Stimulated activated CD8-positive, alpha-beta memory T cell treated with anti-CD3 and anti-CD28 coated beads, Interleukin-15, amount 100 ng/mL, for 1 hour (primary cell): ENCODE measurements at places on chromosomes 6 and 20.
A peak's percentile ranks its signal among the peaks of the same experiment; 100 is the strongest.

DNA sequence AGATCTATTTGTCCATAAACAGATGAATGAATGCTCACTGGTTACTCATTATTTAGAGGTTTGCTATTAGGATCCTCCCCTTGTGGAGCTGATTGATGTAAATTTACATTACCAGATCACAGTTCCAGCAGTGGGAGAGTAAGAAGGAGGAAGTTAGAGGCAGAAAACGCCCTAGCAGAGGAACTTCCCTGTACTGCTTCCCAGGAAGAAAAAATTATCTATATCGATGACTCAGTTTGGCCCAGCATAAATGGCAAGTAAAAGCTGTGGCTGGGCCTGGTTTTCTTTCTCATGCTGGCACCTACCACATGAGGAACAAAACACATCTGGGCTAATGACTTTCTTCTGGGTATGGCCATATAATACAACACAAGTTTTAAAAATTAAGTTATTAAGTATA, 35.7 kb downstream of the DNAAF9 start:
- no peak for DNase-seq

DNA sequence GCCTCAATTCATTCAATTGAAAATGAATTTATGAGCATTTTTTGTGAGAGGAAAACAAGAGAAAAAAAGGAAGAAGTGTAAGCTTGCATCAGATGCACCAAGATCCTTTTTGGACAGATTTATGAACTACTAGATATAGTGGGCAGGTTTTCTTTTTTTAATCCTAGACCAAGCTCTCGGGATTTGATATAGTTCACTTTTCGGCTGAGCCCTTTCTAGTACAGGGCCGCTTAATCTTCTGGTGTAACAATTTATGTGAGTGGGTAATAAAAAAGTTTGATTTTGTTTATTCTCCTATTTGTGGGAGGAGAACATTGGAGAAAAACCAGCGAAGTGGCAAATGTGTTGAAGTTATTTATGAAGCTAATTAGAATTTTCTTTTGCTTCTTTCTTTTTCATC, 538.0 kb downstream of the UTRN start:
- no peak for DNase-seq

DNA sequence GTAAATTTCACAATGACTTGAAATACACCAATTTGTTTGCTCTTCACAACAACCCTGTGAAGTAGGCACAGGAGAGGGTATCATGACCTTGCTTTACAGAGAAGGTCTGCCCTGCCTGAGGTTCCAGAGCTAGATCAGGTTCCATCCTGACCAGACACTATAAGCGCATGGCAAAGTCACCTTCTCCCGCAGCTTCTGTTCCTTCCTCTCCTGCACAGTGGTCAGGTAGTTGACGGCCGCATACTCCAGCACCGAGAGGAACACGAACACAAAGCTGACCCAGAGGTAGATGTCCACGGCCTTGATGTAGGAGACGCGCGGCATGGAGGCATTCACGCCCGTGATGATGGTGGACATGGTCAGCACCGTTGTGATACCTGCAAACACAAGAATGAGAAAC, 34.3 kb downstream of the PM20D2 start:
- DNase-seq: no peak

- no peak for DNase-seq
Measured at GRCh38 chr6:66179361-66179760, 472.3 kb upstream of the EYS start.

GRCh38 chr6:13373488-13373886, 45.1 kb upstream of the TBC1D7 start:
- DNase-seq: no peak

DNA sequence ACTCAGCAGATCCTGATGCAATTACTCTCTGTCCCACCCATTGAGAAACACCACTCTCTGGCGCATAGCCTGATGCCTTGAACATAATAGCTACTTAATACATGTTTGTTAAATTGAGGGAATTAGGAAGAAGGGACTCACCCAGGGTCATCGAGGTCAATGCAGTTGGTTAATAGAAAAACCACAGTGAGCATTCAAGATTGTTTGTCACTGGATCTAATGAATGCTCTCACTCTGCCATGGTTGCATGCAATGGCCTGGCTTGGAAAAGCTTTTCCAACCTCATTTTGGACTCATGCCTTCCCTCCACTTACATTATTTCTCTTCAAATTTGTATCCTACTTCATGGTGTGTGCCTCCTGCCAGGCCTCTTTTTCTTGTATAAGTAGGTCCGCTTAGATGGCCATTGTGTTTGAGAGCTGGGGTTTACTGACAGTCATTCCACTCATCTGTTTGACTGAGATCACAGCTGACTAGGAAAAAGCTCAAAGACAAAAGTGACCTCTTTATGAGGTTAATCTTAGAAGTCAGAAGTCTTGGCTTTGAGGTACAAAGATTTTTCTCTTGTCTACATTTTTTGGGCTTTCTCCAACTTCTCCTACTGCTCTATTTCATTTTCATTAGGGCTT, 154.8 kb upstream of the RAB32 start:
- DNase-seq: no peak

DNA sequence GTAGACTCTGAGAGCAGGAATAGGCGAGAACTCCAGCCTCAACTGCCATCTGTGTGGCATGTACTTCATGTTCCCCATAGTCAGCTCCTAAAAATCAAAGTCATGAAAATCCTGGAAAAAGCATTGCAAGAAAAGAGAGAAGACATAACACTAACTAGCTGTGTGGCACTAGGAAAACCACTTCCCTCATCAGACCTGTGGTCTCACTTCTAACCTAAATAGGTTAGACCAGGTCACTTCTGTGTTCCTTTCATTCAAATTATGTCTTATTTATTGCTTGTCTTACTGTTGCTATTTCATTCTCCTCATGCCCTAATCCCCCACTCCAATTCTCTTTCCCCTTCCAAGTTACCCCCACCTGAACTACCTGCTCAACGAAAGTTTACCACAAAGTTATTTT, 70.2 kb downstream of the TNFRSF21 start:
- no peak for DNase-seq

GRCh38 chr20:35111141-35111888, 18.7 kb upstream of the TRPC4AP start:
- DNase-seq: no peak

DNA sequence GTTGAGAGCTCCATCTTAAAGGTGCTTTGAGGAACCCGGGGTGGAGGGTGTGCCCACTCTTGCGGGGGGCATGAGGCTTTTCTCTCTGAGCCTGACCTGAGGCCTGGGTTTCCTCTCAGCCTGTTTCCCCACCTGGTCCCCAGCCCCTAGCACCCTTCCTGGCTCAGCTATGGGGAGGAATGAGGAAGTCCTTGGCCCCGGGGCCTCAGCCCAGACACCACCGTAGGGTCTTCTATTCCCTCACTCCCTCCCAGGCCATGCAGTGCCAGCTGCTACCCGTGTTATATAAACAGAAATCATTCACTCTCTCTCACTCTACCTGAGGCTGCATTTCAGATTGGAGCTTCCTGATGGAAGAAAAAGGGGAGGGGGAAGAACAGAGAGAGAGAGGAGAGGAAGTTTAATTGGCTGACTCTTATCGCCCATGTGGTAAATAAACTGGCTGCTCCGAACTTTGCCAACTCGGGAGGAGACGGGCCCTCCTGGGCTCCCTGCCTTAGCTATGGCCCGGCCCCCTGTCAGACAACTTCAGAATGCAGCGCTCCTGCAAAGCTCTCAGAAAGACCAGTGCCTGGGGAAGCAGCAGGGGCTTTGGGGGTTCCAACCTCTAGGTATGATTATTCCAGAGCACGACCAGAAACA, 2.8 kb downstream of the CDH22 start:
- DNase-seq: no peak

GRCh38 chr6:108616544-108616943, 55.8 kb downstream of the FOXO3 start:
- DNase-seq: no peak

- no peak for DNase-seq
Measured at GRCh38 chr6:31737991-31738979, 1.5 kb upstream of the MSH5 start.

DNA sequence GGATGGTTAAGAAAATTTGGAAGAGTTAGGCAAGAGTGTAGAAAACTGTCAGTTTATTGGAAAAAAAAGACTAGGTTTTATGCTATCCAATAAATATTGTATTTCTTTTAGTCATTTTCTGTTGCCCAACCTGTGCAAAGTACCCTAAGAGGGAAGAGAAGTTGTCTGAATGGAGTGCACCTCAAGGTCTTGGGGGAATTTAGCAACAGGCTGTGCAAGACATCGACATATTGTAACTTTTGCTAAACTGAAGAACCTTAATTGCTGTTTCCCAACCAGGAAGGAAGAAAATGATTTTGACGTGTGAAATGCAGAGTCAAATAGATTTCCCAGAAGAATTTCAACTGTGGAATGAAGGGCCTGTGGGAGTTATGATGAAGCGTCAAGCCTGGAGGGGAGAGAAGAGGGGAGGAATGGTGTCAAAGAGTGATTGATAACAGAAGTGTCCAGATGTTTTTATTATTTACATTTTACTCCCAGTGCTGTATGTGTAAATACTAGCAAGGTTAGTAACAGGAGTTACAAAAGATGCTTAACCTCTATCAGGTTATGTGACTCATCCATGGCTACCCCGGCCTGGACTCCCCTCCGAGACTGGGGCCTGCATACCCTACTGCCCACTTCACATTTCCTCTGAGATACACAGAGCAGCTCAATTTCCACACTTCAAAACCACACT, 246.8 kb downstream of the MYLK4 start:
- DNase-seq: no peak

DNA sequence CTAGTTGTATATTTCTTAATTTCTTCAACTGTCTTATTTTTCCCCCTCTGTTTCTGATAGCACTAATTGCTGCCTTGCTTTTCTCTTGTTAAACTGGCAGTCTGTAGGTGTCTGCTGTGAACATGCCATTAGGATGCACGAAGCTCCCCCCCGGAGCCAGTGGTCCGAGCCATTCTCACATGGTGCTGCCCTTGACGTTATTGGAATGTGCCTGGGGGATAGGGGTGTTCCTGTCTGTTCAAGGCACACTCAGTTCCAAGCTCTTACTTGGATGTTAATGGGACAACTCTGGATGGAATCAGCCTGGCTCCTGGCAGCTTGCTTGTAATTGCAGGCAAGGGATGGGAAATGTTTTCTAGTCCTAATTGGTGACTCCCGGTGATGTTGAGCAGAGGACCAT, 68.4 kb downstream of the RREB1 start:
- DNase-seq: no peak

- DNase-seq: no peak
Measured at GRCh38 chr6:166728884-166729530, 102.0 kb upstream of the RPS6KA2 start.

DNA sequence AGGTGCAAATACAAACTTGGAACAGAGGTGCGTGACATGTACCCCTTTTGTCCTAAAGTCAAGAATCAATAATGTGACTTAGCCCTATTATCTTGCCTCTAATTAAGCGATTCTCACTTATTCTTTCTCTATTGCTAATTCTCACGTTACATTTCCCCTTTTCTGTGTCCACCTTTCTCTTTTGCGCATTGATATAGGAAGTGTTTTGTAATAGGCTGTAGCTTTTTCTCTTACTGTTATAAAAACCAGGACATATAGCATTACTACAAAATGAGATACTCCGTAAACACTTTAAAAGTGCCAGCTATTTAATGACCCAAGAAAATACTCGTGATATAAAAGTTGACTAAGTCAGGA, 669 bp upstream of the TMEM30A start:
- no peak for DNase-seq

- DNase-seq: no peak
Measured at GRCh38 chr6:56690519-56691285, 48.0 kb upstream of the DST start.

DNA sequence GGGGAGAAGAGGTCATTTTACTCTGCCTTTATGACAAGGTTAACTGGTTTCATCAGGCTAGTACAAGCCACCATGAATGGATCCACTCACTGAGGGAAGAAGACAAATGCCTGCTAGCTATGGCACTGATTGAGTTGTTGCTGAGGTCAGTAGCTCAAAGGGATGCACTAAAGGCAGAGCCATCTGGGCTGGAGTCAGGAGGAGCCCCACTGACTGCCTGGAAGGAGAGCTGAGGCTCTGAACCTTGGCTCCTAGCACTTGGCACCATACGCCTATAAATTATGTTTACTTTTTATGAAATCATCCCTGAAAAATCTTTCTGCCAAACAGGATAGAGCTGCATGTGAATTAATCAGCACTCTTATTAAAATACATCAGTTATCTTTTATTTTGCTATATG, 104.6 kb downstream of the DTD1 start:
- DNase-seq: no peak

GRCh38 chr20:58306421-58307261, 2.9 kb upstream of the RAB22A start:
- DNase-seq: peak; percentile 37

- DNase-seq: no peak
Measured at GRCh38 chr6:3239110-3239830, 11.8 kb upstream of the TUBB2B start.
